ENCODE measurements at places on chromosomes 13 and 19.

- DNase-seq: peak; percentile 96
Observed at GRCh38 chr13:48500652-48501197, 32.2 kb downstream of the RCBTB2 start.

DNA sequence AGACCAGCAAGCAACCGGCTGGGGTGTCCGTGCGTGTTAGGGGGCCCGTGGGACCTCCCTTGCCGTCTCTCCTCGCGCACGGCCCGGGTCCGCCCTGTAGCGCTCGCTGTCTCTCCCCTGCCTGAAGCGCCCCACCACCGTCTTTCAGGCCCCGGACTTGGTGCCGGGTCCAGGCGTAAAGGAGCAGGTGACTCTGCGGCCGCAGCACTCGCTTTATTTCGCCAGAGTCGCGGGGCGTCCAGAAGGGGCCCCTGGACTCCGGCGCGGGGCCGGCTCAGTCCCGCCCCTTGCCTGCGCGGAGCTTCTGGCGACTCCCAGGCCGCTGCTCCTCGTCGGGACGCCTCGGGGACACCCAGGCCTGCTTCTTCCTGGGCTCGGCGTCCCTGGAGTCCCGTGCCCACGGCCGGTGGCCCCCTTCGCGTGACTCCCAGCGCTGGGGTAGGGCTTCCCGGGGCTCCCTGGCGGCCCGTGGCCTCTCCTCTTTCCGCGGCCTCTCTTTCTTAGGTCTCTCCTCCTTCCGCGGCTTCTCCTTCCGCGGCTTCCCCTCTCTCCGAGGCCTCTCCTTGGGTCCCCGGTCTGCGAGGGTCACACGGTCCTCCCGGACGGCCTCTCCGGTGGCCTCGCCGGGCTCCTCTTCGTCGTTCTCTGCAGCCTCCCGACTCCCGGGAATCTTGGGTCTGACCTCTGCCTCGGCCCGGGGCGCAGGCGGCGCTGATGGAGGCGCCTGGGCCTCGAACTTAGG, 3.1 kb downstream of the AMH start:
- no peak for DNase-seq

GRCh38 chr19:46515879-46516350, 20.2 kb upstream of the PNMA8B start:
- peak; percentile 47 for DNase-seq

GRCh38 chr13:89568746-89569145, 1778.7 kb upstream of the MIR17HG start:
- no peak for DNase-seq

DNA sequence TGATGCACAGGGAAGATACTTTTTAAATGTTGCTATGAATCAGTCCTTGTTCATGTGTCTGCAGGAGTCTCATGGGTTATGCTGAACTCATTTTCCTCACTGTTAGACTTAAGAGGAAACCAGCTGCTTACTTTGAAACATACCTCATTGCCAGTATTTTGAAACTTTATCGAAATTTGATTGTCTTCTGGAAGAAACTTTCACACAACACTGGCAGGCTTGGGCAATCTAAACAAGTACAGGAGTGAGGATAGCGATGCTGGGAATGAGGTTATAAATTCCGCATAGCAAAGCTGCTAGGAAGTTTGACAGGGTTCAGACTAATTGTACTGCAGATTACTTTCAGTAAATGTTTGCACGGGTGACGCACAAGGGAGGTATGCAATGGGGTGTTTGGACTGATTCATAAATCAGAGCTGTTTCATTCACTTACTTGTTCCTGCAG, 245.7 kb downstream of the DNAJC15 start:
- peak; percentile 99 for DNase-seq

DNA sequence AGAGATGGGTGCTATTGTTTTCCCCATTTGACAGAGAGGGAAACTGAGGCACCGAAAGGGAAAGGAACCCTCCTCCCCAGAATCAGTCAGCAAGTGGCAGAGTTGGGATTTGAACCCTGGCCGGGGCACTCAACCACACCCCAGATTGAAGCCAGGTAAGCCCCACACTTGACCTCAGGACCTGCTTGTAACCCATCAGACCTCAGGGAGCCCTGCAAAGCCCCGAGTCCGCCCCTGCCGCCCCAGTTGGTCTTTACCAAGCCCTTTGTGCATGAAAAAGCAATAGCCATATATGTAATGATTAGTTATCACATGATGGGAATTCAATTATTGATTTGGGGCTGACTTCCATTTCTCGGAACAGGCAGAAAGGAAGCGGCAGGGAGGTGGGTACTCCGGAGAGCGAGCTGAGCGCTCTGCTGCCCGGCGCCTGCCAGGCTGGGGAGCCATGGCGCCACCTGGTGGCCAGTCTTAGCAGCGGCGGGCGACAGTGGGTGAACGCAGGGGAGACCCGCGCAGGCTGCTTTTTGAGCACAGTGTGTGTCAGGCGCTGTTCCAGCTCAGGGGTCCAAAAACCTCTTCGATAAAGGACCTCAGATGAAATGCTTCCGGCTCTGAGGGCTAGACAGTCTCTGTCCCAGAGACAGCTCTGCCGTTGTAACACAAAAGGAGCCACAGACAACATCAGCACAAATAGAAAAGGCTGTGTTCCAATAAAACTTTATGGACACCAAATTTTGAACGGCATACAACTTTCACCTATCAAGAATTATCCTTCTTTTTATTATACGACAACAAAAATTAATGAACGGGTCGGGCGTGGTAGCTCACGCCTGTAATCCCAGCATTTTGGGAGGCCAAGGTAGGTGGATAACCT, 82.9 kb upstream of the CACNA1A start:
- DNase-seq: peak; percentile 39

DNA sequence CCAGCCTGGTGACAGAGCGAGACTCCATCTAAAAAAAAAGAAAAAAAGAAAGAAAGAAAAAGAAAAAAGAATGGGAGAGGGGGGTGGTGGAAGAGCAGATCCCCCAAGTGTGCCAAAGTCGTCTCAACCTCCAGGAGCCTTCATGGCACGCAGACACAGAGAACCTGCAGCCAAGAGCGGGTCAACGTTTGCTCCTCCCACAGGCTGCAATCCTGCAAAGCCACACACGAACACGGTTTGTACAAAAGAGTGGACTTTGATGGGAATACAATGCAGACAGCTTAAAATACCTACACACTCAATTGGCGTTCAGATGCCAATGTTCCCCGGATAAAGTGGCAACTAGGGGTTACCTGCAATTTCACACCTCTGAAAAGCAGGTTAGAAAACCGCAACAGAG, 29.4 kb downstream of the ANKRD10 start:
- no peak for DNase-seq

DNA sequence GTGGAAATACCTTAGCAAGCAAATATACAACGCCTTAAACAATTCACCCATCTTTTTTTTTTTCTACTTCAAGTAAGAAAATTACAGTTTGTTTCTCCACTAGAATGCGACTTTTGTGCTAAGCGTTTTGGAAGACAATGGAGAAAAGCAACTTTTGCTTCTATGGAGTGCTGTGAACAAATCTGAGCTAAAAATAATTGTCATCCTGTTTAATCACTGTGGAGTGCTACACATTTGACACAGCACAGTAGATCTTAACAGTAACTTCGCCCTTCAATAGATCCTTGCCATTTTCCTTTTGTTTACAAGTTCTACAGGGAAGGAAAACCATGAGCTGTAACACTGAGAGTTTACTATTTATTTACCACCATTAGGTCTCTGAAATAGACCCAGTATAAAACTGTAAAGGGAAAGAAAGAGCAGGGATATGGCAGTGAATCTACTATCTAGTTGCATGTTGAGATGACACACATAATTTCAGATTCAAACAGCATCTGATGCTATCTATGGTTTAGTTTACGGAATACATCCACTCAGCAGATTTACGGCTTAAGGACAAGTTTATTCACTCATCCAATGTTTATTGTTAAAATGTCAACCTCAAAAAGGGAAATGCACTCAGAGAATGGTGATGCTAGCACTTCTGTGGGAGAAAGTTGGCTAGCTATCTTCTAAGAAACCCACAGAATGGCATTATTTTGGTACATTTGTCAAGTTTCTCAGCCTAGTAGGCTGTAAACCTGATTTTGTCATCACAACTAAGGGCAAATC, 175.3 kb downstream of the VWA8 start:
- DNase-seq: no peak

- no peak for DNase-seq
Observed at GRCh38 chr19:53606031-53606430, 25.8 kb upstream of the DPRX start.

- DNase-seq: no peak
Observed at GRCh38 chr13:51765142-51765515, 38.8 kb downstream of the DHRS12 start.

DNA sequence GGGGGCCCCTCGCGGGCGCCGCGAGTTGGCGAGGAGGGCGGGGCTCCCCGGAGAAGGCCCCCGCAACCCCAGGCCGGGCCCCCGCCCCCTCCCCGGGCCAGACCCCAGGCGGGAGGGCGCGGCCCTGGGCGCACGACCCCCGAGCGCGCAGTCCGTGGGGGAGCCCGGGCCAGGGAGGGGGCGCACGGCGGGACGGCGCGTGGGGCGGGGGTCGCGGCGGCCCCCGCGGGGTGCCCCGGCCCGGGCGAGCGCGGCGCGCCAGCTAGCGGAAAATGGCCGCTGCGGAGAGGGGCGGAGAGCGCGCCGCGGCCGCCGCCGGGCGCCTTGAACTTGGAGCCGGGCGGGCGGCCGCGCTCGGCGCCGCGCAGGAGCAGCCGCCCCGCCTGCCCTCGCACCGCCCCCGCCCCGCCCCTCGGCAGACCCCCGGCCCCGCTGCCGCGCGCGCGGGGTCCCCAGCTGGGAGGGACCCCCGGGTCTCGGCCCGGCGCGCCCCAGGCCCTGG, 6.4 kb upstream of the NFIC start:
- DNase-seq: peak; percentile 45

DNA sequence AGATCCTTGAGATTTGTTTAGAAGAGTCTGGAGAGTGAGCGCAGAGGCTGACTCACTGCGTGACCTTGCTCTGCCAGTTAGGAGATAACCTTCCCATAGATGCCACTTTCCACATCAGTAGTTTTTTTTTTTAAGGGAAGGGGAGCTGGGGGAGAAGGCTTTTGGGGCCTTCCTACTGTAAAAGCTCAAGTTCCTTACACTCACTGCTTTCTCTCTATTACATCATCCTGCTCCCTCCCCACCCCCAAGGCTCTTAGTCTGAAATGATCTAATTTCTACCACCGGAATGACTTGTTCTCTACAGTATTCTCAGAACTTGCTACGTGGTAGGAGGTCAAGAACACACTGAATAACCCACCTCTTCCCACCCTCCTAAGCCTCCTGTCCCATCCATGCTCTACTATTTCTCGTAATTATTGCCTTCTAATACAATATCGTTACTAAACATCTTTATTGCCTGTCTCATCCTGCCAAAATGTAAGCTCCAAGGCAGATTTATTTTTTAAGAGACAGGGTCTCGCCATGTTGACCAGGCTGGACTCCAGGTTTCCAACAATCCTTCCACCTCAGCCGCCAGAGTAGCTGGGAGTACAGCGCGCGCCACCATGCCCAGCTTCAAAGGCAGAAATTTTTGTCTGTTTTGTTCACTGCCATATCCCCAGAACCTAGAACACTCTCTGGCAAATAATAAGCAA, 1.2 kb downstream of the LONP1 start:
- DNase-seq: peak; percentile 90

DNA sequence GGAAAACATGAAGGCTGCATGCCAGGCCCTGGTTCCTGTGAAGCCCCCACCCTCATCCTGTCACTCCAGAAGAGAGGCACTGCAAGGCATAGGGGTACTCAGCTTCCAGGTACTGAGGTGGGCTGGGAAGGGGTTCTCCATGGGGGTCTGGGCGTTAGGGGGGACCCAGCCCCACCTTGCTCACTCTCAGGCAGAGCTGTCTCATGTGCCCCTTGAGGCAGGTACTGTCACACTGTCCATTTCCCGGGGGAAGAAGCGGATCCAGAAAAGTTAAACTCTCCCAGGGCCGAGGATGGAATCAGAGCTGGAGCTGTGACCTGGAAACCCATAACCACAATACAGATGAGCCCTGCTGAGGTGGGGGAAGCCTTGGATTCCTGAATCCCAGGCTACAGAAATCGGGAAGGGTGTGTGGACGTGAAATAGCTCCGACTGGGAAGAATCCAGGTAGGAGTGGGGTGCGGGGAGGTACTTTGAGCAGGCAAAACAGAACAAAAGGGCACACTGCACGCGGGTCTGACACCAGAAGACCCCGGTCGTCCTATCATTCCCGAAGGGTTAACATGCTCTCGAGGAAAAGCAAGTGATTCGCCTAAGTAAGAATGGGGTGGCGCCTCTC, 540 bp upstream of the USE1 start:
- no peak for DNase-seq

GRCh38 chr13:98890186-98890585, 87.7 kb downstream of the DOCK9 start:
- DNase-seq: peak; percentile 74

GRCh38 chr13:42997381-42997780, 5.3 kb upstream of the EPSTI1 start:
- peak; percentile 76 for DNase-seq

DNA sequence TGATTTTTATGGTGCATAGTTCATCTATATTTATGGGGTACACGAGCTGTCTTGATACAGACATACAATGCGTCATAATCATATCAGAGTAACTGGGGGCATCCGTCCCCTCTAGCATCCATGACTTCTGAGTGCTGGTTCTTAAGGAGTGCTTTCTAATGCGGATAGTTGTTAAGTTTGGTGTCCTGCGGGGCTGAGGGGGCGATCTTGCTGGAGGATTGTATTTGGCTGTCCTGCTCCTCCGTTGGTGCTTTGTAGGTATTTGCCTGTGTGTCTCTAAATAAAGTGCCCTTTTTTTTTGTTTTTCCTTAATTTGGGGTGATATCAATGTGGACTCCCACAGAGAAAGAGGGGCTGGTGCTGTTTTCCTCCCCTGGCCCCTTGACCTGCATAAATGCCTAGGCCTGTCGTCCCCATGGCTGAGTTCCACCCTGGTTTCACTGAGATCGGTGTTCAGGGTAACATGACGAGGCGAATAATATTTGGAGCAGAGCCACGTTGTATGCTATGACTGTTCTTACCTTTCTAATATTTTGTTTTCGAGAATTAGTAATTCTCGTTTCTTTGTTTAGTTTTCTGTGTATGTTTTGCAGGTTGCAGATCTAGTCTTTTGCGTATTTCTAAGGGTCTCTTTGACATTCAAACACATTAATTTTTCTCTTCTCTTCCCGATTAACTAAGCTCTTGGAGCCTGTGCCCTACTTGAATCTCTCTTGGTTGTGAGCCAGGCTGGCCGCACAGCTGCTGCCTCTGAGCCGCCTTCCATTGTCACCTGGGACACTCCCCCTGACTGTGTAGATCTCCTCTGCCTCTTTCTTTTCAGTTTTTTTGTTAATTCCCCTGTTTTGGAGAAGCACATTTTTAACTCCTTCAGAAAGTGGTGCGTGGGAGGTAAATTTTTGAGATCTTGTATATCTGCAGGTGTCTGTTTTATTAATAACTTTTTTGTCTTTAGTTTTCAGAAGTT, 100.3 kb downstream of the ARHGEF7 start:
- no peak for DNase-seq

All from iris pigment epithelial cell (primary cell).